ENCODE measurements at places on chromosomes 12 and 14.

GRCh38 chr12:530308-530707 is 70.6 kb downstream of the B4GALNT3 start:
- no peak for DNase-seq

- no peak for DNase-seq
Observed at GRCh38 chr12:106291342-106291741, 11.2 kb upstream of the TCP11L2 start.

GRCh38 chr12:101759396-101760047 is 20.3 kb upstream of the SYCP3 start:
- peak; percentile 38 for DNase-seq

GRCh38 chr12:15276088-15276698 is 46.1 kb upstream of the PTPRO start:
- DNase-seq: no peak

GRCh38 chr14:92074555-92074954 is 31.8 kb downstream of the ATXN3 start:
- no peak for DNase-seq

DNA sequence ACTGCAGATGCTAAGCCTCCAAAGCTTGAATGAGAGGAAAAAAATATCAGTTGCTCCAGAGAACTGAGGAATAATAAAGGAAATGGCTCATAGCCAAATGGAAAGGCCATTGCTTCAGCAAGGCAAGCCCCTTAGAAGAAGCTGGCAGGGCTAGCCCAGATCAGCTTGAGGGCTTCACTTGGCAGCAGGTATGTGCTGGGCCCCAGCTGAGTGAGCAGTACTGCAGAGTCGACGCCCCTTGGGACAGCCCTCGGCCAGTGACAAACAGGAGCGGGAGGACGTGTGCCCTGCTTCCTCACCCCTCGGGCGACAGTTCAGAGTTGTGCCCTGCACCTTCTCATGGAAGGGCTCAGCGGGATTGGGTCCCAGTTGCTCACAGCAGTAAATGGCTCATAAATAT is 1031.2 kb upstream of the TMEM132C start:
- no peak for DNase-seq

- no peak for DNase-seq
Observed at GRCh38 chr14:35368583-35369392, 35.8 kb downstream of the NFKBIA start.

GRCh38 chr14:91350483-91350812 is 67.2 kb downstream of the CCDC88C start:
- DNase-seq: no peak

GRCh38 chr12:76029982-76030340 is 1.6 kb downstream of the PHLDA1 start:
- DNase-seq: peak; percentile 36

- DNase-seq: no peak
Observed at GRCh38 chr14:104098272-104099095, 13.0 kb downstream of the ASPG start.

- no peak for DNase-seq
Observed at GRCh38 chr12:75305412-75306332, 24.5 kb downstream of the CAPS2 start.

DNA sequence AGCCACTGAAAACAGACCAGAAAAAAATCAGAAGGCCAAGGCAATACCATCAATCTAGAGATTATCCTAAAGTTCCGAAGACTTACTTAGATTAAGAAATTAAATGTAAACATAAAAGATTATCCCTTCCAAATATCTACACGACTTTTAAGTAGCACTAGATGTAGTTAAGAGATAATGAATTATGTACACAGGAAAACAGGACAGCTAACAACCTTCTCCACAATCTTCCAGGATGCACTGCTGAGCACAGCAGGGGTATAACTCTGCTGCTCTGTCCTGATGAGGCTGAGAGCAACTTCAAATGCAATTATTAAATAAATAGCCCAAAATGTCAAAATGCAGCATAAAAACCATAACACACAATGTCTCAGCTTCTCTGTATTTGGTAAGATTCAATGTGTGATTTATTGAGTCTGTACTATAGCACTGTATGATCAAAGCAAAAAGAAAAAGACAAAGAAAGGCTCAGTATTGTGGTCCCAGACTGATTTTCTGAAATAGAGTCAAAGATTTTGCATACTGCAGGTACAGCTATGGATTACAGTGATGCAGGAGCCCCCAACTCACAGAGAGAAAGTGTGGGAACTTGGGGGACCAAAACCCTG is 56.9 kb downstream of the TMTC1 start:
- no peak for DNase-seq

- DNase-seq: no peak
Observed at GRCh38 chr12:26648999-26649398, 184.0 kb downstream of the ITPR2 start.

GRCh38 chr12:76568888-76569551 is 9.4 kb upstream of the OSBPL8 start:
- DNase-seq: no peak

DNA sequence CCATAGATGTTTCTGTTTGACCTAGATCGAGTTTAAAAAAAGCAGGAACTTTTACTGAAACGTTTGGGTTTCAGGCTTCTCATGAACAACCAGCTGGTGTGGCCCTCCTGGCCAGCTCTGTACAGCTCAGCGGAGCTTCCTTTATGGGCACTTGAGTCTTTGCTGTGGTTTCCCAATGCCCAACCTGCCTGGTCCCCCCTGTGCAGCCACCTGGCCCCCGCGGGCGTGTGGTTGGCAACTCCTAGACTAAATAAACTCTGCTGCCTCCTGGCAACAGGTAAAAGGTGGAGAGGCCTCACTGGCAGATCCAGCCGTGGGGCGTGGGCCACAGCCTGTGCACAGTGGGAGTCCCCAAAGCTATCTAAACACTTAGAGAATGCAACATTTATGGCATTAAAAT is 38.7 kb downstream of the ADGRD1 start:
- DNase-seq: no peak

DNA sequence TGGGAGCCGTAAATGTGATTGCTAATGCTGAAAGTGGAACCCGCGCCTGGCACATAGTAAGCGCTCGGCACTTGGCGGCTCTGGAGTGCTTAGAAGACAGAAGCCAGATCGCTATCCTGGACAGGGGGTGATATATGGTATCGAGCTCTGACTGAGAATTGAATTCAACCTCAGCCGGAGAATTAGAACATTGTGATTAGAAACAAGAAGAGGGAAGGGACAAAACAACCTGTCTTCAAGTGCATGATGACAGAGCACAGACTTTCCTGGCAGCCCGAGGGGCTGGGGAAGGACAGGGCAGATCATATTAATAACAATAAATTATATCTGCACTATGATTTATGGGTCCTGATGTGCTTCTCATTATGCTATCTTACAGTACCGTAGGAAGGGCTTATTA is 66.9 kb upstream of the TBX3 start:
- DNase-seq: no peak

- DNase-seq: peak; percentile 64
Observed at GRCh38 chr12:47651368-47652254, 54.2 kb downstream of the RPAP3 start.

DNA sequence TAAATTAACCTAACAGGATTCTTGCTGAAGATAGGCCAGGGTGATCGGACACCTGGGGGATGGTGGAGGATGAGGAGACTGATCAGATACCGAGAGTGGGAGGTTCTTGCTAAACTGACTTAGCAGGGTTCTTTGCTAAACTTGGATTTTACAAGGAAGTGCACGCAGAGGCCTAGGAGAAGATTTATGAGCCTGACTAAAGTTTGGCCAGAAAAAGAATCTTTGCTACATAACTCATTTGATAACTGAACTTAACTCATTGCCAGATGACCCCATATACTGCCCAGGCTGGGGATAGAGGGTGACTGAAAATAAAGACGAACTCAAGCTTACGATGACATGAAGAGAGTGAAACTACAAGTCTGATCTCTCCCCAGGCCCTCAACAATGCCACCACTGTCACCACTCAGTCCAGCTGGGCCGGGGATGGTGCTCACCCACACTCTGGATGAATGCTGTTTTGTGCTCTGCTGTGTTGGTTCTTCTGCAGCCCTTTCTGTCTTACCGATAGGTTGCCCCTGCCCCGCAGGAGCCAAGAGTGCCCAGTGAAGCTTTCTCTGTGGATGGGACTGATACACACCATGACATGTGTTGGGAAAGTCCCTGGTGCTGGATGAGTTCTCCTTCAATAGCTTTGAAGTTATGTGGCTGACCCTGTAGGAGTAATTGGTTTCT is 29.0 kb downstream of the PPFIBP1 start:
- no peak for DNase-seq

DNA sequence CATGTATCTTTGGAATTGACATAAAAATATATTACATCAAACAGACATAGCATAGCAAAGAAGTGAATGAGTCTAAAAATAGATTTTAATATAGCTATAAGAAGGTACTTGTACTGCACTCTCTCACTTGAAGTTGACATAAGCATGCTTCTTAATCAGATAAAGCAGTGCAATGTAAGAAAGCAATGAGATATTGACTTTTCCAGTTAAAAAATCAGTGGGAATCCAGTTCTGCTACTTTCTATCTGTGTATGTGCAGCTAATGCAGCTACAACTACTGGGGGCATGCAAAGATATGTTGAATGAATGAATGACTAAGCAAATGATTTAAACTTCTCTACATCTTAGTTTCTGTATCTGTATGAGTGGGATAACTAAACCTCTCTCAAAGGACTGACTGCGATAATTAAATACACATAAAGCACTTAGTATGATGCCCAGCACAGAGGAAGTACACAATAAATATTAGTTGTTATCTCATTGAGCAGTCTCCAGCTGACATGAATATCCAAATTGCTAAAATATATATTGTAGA is 10.3 kb downstream of the WASHC3 start:
- DNase-seq: no peak

GRCh38 chr14:92584816-92585215 is 71.2 kb downstream of the RIN3 start:
- DNase-seq: no peak

GRCh38 chr12:49298160-49298559 is 3.2 kb downstream of the PRPH start:
- no peak for DNase-seq

GRCh38 chr12:44930972-44931600 is 55.0 kb upstream of the NELL2 start:
- DNase-seq: no peak

- no peak for DNase-seq
Observed at GRCh38 chr12:54051026-54051842, 2.4 kb upstream of the HOXC4 start.

- no peak for DNase-seq
Observed at GRCh38 chr12:111505601-111506036, 93.5 kb downstream of the ATXN2 start.

DNA sequence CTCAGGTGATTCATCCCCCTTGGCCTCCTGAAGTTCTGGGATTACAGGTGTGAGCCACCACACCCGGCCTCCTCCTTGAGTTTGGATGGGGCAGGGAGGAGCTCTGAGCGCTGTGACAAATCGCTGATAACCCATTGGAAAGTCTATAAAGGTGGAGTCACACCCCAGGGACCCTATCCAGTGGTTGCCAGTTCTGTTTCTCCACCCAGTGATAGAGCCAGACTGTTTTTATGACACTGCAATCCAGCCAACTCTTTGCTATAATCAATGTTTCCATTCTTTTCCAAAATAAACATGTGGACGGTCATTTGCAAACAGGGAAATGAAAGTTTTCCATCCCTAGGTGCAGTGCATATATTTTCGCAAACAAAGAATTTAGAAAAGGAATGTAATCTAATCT is 142.0 kb upstream of the PELI2 start:
- DNase-seq: no peak

DNA sequence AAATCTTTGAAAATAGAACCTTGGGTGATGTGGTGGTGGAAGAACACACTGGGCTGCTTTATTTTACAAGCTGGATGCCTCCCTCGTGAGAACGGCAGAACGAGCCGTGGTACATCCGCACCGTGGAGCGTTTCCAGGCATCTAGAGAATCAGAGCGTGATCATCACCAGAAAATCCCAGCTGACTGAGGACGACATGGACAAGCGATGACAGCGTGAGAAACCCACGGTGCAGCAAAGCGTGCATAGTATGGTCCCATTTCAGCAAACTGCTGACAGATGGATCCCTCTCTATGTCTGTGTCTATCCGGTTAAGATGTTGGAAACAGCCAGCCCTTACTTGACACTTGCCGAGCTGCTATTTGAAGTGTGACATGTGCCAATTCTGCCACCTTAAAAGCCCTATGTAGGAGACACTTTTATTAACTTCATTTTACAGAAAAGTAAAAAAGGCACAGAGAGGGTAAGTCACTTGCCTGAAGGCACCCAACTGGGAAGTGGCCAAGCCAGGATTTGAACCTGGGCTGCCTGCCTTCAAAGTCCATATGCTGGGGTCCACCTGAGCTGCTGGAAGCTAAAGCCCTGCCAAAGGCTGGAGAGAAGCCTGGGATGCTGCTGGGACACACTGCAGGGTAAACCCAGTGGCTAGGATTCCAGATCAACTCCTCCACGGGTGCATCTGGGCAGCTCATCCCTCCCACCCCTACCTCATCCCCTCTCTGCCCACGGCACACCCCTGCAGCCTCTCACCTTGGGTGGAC is 14.9 kb downstream of the SCARB1 start:
- DNase-seq: no peak

Data from stimulated activated naive CD4-positive, alpha-beta T cell (primary cell).